ENCODE measurements at places on chromosomes 3 and 15. TPM values are rescaled to one million over a fixed set of nuclear protein-coding genes. Genes with fewer than 3 reads are reported as not detected.

The MAGEL2 gene
- not detected for total RNA-seq

DNA sequence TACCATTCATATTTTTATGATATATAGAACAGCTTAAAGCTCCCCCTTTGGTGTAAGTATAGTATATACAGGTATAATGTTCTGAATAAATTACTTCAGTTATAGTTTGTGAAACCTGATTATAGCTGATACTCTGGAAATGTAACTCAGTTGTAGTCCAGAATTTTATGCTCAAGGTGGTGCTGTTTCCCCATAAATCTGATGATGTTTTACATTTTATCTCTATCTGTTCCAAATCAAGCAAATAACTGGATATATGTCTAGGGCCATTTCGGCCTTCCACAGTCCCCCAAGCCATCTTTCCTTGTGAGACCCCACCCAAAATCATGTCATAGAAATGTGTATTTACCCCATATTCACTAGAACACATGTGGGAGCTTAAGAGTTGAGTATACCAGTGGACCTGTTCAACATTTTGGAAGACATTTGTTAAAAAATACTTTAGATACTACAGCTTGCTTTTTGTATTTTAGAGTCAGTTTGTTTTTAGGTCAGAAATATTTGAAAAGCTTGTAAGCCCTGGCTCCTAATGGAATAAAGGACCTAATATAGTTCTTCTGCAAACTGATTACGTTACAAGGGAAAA is 107.1 kb downstream of the ATG7 start:
- ATAC-seq, result peak; percentile 68

The PAQR5 gene
- 1.8 TPM for total RNA-seq

The HEG1 gene
- total RNA-seq, result 55.6 TPM
